ENCODE measurements at places on chromosomes 5 and 9.

GRCh38 chr5:157596487-157596886 is 20.9 kb upstream of the ADAM19 start:
- DNase-seq, result no peak

- DNase-seq, result no peak
Measured at GRCh38 chr9:130532426-130533080, 46.8 kb upstream of the FUBP3 start.

- no peak for DNase-seq
Measured at GRCh38 chr5:15238006-15238405, 262.0 kb upstream of the FBXL7 start.

- no peak for DNase-seq
Measured at GRCh38 chr9:21525174-21525573, 43.1 kb upstream of the IFNE start.

DNA sequence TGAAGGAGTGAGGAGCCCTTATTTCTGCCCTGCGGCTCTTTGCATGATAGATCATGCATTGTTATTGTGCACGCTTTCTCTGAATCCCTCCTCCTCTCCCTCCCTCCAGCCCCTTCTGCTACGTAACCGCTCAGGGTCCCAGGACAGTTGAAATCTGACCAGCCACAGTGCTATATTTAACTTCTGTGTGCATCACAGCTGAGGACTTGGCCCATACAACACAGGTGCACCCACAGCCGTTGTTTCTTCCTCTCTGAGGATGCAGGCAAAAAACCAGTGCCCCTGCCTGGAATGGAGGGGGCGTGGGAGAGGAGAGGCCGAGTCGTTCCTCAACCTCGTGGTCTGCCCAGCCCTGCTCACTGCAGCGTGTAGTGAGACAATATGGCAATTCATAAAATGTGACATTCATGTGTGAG is 335.6 kb upstream of the CLINT1 start:
- DNase-seq, result no peak

DNA sequence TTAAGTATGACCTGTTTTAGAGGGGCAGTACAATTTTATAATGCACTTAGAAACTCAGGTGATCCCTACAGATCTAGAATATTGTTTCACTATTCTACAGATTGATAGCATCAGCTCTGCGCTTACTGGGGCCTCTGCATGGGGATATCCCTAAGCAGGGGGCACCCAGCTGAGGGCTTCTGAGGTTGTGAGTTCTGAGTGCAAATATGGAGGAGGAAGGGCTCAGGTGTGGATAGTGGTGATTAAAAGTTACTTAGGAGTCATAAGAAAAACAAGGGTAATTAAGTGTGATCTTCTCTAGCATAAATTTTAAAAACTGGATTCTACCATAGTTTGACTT is 274.4 kb downstream of the EFNA5 start:
- no peak for DNase-seq

DNA sequence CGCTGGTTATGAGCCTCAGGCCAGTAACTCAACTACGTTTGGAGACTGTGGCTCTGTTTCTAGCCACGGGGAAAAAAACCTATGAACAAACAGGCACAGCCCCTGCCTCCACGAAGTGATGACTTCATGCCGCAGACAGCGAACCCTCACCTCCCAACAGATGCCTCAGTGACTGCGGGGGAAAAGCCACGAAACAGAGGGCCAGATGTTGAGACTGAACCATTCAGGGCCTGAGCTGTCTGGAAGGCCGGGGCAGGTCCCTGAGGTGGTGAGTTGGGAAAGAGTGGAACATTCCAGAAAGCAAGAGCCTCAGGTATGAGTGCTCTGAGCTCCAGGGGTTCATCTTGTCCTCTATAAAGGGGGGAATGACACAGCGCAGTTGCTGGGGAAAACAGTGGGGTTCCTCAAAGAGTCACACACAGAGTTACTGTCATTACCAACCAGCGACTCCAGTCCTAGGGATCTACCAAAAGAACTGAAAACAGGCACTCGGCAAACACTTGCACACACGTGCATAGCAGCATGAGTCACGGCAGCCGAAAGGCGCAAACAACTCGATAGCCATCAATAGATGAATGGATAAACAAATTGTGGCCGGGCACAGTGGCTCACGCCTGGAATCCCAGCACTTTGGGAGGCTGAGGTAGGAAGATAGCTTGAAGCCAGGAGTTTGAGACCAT is 15.3 kb downstream of the PLPP7 start:
- DNase-seq, result no peak

DNA sequence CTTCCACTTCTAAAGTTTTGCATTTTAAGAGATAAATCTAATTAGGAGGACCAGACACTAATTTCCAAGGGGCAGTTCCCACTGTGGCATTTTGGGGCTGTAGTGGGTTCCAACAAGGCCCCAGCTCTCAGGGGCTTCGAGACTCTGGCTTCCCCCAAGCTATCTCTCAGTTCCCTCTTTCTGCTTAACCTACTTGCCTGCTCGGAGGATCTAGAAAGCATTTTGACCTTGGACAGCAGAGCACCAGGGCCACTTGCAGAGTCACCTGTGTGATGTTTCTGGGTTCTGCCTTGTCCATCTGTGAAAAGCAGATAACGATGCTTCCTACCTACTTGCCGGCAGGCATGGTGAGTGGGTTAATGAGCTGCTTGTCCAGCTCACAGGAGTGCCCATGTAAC is 175.4 kb downstream of the MED10 start:
- no peak for DNase-seq

- DNase-seq, result no peak
Measured at GRCh38 chr5:76947082-76947503, 5.8 kb upstream of the CRHBP start.

DNA sequence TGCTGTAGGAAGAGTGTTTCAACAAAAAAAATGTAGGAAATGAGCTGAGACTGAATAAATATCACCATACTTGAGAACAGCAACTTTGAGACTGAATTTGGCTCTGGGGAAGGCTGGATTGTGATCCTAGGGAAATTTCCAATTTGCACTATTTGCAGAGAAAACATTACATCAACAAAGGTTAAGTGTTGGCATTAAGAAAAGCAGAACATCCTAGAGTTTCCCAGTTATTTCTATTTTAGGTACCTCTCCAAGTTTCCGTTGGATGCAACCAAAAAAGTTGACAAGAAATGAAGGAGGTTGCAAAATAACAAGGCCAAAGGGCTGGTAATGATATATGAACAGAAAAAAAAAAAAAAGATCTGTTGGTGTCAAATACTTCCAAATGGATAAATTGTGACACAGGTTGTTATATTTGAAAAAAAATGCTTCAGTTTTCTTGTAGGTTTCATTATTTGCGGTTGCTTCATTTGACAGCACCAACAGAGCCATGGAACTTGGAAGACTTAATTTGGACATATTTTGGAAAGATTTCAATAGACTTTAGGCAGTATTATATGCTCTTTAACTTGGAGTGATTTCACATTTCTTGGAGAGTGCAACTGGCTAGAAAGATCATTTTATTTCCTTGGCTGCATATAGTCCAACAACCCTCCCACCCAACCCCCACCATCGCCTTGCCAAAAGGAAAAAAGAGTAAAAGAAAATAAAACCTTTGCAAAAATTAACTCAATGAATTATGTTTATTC is 230.8 kb downstream of the ZNF608 start:
- no peak for DNase-seq

DNA sequence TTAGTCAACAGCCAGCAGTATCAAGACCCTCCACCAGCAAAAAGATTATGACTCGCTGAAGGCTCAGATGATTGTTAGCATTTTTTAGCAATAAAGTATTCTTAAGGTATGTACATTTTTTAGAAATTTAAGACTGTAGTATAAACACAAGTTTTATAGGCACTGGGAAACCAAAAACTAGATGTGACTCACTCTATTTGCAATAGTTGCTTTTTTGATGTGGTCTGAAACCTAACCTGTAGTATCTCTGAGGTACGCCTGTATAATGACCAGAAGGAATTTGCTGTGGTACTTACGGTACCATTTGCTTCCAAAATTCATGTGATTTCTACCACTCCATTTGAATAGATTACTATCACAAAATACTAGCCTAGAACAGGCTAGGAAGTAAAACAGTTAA is 60.8 kb downstream of the WDR41 start:
- no peak for DNase-seq

GRCh38 chr5:127849891-127850290 is 146.7 kb downstream of the CCDC192 start:
- no peak for DNase-seq

- no peak for DNase-seq
Measured at GRCh38 chr9:93599571-93600403, 23.4 kb downstream of the PHF2 start.

DNA sequence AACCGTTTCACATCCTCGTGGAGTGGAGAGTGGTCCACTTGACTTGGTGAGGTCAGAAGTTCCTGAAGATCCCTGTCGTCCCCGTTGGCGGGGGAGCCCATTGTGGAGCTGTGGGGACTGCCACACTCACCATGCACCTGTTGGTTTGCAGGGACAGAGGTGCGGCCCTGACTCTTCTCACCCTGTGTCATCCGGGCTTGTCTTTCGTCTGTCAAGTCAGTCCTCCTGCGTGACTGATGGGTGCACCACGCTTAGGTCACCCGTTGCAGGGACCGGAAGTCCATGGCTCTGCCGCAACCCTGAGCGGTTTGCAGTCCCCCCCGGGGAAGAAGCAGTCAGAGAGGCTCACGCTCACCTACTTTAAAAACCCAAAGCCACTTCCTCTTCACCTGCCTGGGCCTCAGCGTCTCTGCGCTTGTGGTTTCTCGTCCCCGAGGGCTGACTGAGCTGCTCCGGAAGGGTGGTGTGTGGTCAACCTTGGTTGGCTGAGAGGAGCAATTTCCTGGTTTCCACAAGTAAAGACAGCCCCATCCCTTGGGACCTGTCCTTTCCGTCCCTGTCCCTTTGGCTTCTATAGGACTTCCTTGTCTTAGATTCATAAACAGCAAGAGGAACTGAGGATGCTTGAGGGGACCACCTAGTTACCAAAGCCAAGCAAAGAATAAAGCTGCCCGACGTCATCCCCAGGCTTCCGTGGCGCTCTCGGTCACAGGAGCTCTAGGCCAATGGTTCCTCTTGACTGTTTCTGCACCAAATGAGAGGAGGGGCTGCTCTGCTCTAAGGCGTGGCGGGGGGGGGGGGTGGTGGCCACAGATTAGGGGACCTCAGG is 53.2 kb downstream of the USP20 start:
- DNase-seq, result no peak

DNA sequence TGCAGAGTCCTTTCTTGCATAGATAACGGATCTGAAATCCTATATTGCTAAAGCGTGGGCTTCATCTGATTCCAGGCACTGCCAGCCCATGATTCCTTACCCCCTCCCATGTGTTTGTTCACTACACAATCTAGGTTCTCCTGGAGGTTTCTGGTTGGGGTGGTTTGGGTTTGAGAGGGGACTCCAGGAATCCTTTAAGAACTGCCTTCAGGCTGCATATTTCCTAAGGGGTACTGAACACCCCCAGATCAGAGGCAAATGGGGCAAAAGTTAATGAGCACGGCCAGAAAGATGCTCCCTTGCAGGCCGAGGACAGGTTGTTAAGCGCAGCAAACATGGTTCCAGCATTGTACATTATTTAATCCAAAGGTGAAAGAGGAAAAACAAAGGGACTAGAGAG is 9.9 kb downstream of the NR2F1 start:
- no peak for DNase-seq

DNA sequence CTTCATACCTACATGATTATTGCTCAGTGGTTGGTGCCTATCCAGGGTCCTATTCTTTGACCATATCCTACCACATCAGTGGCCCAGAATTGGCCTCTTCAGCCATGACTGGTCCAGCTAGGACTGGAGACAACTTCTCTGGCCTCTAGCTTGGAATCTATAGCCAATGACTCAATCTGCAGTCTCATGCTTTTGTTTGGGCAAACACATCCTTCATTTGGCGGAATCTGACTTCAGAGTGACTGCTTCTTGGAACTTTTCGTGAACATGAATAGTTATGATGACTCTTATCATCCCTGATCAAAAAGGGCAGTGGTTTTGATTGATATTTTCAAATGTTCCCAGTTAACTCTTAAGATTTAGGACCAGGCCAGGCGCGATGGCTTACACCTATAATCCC is 134.1 kb downstream of the PAPPA start:
- DNase-seq, result no peak

DNA sequence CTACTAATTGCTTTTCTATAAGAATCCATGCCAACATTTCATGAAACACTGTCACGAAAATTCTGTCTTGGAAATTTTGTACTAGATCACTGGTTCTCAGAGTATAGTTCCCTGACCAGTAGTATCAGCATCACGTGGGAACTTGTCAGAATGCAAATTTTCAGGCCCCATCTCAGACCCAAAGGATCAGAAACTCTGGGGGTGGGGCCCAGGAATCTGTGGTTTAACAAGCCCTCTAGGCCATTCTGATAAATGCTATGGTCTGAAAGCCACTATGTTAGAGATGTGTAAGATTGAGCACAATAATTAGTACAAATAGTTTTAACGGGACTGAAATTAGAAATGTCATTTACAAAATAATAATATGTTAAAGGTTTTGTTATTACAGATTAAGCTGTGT is 615.7 kb upstream of the ARRDC3 start:
- DNase-seq, result no peak

GRCh38 chr9:121463026-121463807 is 36.4 kb downstream of the GGTA1 start:
- no peak for DNase-seq

DNA sequence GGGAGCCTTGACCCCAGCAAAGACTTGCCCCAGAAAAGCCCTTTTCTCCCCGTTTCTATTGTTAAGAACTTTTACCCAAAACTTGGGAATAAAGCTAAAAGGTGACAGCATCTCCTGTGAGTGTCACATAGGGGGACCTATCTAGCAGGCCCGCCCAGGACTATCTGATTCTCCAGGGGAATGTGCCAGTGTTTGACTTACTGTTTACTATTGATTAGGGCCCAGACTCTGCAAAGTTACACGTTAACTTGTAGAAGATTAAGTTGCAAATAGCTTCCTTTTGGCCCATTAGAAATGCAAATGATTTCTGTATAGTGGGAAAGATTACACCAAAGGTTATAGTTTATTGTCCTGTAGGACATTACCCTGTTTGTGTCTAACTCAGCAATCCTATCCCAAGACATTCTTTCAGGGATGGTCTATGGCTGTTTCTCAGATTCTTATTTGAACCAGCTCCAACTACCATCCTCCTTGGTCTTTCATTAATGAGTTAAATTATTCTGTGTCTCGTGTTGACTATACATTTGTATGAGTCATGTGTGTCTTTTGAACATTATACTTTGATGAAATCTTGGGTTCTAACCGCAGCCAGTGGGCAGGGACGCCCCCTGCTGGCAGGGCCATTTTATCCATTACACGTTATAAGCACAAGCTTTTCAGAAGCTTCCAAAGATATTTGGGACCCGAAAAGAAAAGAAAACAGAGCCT is 60.7 kb downstream of the HRH2 start:
- DNase-seq, result no peak

- no peak for DNase-seq
Measured at GRCh38 chr5:56279979-56280378, 46.8 kb upstream of the ANKRD55 start.

- no peak for DNase-seq
Measured at GRCh38 chr5:129935626-129936025, 31.4 kb downstream of the CHSY3 start.
